ENCODE measurements at places on chromosomes 7 and 10. TPM values are rescaled to one million over a fixed set of nuclear protein-coding genes. Genes with fewer than 3 reads are reported as not detected.
A peak's percentile ranks its signal among the peaks of the same experiment; 100 is the strongest.

- peaks cover 22% of the 10 kb centered on the region for H3K27me3 ChIP-seq
- H3K36me3 ChIP-seq = no peaks in the 10 kb centered on the region
- H3K27ac ChIP-seq = no peak overlapping the region
- DNase-seq = no peak
- H3K4me3 ChIP-seq = no peak overlapping the region
These were observed 3.4 kb downstream of the LIPM start for GRCh38 chr10:88805924-88806323.

DNA sequence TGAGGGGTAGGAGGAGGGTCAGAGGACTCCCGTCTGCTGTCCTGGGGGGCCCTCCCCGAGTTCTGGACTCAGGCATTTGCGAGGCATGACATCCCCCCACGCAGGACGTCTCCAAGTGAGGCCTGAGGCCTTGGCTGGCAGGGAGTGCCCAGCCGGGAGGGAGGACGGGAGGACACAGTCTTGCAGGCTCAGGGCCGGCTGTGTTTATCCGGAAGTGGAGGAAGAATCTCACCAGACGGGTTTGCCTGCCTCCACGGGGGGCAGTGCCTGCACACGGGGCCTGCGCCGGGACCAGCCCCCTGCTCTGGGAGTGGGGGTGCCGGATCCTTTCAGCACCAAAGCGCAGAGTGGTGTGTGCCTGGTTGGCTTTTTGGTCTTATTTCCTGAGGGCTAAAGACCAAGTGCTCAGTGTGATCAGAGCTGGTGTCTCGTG lies 10.9 kb downstream of the PWWP2B start:
- no peak overlapping the region for H3K27ac ChIP-seq
- DNase-seq = no peak
- H3K4me3 ChIP-seq = no peak overlapping the region
- no peaks in the 10 kb centered on the region for H3K27me3 ChIP-seq

DNA sequence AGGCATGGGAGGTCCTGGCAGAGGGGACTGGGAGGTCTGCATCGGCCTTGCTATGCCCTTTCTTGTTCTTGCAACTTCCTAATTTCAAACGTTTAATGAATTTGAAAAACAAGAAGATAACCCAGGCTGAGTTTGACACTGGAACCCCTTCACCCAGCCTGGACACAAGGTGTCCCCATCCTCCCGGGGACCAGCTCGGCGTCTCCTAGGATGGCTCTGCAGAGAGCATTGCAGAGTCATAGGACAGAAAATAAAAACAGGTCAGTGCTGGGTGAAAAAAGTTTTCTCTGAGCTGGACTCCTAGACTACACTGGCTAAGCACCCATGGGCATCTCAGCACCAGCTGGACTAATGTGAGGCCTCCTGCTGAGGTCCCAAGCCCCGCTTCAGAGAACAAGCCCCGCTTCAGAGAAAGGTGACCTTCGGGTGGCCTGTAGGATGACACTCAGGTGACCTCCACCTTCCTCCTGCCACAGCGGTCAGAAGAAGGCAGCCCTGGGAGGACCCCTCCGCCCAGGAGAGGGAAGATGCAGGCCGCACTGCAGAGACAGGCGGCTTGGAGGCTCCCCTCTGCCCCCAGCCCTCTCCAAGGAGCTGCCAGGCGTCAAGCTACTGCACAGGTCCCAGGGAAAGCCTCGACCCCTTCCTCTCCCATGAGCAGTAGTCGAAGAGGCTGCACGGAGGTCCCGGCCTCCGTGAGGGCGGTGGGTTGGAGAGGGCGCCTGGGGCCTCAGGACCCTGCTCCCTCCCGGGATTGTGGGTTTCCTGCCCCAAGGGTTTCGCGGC lies 9.3 kb upstream of the UNCX start:
- H3K4me3 ChIP-seq = no peak overlapping the region
- no peaks in the 10 kb centered on the region for H3K36me3 ChIP-seq
- H3K27me3 ChIP-seq = peaks cover 48% of the 10 kb centered on the region
- no peak for DNase-seq
- H3K27ac ChIP-seq = no peak overlapping the region
- H3K4me1 ChIP-seq = no peaks in the 10 kb centered on the region

DNA sequence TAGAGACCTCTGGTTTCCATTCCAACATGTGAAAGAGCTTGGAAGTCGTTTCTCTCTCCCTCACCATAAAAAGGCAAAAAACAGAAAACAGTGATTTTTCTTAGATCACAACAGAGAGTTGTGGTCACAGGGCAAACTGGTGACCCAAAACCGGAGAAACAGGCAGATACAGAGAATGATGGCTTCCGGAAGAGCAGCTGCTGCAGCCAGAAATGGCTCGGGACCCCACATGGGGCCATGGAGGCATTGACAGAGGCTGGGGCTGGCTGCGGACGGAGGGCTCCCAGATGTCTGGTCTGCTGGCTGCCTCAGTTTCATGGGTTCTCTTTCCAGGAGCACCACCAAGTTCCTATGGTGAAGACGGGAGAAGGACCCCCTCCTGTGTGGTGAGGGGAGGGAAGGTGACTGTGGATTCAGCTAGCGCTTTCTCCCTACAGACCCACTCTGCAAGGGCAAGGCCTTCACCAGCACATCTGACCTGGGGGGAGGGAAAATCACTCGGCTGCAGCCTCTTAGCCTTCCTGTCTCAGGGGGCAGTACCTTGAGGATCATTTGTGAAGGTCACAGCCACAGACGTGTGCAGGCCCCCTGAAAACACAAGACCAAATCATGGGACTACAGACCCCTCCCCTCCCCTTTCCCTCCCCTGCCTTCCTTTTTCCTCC lies 81.4 kb downstream of the WDR37 start:
- H3K27ac ChIP-seq = no peak overlapping the region
- H3K27me3 ChIP-seq = peaks cover 28% of the 10 kb centered on the region
- no peak overlapping the region for H3K4me3 ChIP-seq
- no peak for DNase-seq
- H3K36me3 ChIP-seq = no peaks in the 10 kb centered on the region

- no peaks in the 10 kb centered on the region for H3K27me3 ChIP-seq
- peaks cover 40% of the 10 kb centered on the region for H3K4me1 ChIP-seq
- peak overlapping the region; percentile 100 for H3K4me3 ChIP-seq
These were observed 746 bp downstream of the ARL5B start for GRCh38 chr10:18659819-18660535.

DNA sequence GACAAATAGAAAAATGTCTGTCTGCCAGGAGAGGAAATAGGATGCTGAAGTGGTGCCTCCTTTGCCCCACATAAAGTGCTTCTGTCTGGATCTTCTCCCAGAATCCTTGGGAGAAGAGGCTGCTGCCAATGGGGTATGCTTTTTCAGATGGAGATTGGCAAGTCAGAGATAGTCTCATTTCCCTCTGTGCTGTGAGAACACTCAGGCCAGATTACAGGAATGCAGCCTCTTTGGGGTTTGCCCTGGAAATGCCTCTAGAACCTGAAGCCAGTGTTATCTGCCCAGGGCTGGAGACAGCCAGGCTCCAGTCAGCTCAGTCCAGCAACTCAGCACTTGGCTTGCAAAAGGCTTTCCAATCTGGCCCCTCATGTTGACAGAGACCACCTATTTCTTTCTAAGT lies 119.1 kb upstream of the PHYHIPL start:
- H3K4me3 ChIP-seq = no peak overlapping the region
- no peaks in the 10 kb centered on the region for H3K36me3 ChIP-seq
- no peak for DNase-seq
- H3K27me3 ChIP-seq = no peaks in the 10 kb centered on the region
- H3K27ac ChIP-seq = no peak overlapping the region

ITIH2 gene
- not detected for total RNA-seq

MRPS24 gene
- 118 TPM for total RNA-seq

LDB3 gene
- 0.10 TPM for total RNA-seq
